ENCODE measurements at places on chromosomes 5 and 9.

DNA sequence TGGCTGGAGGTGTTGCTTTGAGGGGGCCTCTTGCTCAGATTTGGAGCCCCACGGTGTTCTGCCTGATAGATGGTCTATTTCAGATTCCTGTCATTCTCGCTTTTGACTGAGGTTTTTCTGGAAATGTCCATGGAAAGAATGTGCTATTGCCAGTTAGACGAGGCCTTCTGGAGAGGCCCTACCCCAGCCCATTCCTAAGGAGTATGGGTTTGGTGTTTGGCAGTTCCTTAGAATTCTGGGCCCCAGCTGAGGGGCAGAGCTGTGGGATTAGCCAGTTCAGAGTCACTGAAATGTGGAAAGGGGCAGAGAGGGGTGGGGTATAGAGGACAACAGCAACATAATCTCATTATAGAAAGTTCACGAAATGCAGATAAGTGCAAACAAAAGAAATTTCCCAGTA is 50.5 kb downstream of the GALNT10 start:
- DNase-seq, result no peak

DNA sequence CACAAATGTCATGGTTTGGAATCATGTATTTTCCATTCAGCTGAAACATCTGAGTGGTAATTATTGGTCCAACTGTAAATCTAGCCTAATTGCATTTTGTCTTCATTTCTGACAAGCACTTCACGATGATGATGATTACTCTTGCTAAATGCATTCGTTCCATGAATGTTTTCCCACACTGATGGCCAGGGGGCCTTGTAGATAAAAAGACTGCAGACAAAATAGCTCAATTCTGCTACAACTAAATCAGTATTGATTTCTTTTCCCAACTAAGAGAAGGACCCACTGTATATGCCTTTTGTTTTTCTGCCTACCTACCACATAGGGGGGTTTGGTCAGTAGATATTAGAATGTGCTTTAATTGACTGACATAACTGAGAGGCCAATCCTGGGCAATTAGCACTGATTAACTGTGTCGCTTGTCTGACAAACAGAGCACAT is 1351.3 kb upstream of the NUDT12 start:
- no peak for DNase-seq

DNA sequence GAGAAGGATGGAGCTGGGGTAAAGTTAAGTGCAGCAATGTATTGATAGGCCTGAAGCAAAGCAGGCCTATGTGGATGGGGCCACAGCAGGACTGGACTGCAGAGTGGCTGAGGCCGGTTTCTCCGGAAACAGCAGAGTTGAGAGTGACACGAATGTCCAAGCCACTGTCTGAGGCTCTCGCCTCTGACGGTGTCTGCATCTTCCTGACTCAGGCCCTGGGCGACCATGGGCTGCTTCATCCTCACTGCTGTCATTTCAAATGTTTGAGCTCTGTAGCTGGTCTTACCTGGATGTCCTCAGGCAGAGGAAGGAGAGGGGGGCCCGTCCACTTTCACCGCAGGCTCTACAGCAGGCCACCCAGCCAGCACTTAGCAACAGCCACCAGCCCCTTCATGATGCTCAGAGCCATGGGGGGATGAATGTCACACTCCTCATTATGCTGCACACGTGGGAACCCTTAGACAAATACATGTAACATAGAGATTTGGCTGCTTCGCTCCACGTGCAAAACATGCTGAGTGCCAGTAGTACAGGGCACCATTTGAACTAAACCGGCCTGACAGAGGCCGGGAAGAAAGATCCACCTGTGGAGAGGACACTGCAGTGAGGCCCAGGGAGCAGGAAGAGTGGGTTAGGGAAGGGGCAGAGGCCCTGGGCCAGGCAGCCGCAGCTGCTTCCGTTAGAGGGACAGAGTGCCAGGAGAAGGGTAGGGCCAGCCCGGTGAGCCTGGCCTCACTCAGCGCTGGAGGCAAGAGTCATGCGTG is 31.7 kb upstream of the NXNL2 start:
- DNase-seq, result no peak

DNA sequence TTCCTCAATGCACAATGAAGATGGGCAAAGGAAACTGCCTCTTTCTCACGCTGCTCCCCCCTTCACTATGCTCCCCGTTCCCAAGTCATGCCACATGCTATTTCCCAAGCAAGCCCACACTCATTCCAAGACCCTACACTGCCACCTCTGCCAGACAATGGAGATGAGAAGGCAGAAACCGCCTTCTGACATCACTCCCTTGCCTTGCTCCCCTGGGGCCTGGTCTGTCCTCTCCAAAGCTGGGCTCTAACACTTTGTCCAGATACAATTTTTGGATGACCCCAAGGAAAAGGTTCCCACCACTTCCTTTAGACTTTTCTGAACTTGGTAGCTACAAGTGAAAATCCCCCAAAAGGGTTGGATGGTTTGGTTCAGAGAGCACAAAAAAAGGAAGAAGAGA is 7.2 kb upstream of the ADRA1B start:
- no peak for DNase-seq

DNA sequence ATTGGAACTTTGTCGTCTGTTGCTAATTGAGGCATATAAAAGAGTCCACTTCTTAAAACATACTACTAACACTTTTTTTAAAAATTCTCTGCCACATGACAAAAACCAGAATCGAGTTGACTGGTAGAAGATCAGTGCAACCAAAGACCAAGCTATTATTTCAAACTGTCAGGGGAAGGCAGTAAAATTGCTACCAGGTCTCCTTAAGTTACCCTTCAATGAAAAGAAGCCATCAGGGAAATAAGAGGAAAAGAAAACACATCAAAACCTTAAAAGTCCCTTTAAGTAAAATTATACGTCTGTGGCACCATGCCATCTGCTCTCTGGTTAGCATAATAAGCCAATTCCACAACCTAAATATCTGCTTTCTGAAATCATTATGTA is 9.6 kb downstream of the ZNF608 start:
- DNase-seq, result no peak

DNA sequence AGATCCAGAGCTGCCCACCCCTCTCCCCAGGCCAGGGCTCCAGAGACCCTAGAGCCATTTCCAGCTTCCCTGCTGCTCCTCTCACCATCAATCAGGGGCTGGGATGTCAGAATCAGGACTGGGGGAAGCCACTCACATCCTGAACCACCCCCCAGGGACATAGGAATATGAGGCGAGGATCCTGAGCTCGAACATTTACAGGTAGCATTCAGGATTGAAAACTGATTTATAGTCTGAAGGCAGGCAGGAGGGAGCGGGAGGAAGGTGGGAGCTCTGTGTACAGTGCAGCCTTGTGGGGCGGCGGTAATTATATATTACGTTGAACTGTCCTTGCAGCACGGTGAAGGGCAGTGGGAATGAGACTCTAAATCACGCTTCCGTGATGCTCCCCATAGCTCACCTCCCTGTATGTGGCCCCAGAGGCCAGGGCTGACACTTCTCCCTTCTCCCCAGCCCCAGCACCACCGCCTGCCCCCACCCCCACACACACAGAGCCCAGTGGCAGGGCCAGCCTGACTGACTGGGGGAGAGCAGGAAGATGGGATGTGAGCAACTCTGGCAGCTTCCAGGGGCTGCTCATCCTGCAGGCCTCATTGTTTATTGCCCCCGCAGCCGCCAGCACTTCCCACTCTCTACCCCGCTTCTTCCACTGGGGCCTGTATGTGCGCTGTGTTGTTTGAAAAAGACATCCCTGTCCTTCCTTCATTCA is 76.0 kb upstream of the HSPA9 start:
- no peak for DNase-seq

DNA sequence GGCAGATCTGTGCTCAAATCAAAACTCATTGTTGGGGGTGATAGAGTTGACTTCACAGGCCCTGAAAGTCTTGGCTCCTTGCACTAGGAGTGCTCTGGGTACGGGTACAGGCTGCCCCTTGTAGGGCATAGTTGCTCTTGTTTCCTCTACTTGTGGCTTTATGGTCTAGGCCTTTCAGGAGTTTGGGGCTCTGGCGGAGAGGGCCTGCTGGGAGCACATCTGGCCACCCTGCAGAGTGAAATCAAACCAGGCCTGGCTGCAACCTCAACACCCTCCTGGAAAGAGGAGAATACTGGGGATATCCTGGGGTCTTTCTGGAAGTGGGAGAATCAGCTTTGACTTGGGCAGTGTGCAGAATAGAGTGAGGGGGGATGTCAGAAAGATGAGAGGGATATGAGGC is 1.5 kb downstream of the TGFBI start:
- DNase-seq, result no peak

- no peak for DNase-seq
Measured at GRCh38 chr5:154729613-154730012, 25.6 kb upstream of the LARP1 start.

DNA sequence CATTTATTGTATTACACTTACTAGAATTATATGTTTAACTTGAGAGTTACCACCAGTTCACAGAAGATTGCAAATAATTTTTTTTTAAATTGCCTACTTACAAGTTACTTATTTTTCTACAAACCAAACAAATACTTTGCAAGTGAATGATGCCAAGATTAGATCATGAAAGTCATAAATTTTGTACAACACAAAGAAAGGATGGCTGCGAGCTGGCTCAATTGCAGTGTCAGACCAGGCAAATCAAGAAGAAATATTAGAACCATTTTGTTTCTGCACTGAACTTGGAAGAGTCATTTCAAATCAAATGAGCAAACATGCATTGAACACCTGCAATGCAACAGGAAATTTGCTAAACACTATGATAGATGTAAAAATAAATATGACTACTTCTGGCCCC is 97.3 kb downstream of the PLCXD3 start:
- no peak for DNase-seq

- DNase-seq, result no peak
Measured at GRCh38 chr5:168244838-168245559, 46.4 kb upstream of the WWC1 start.

DNA sequence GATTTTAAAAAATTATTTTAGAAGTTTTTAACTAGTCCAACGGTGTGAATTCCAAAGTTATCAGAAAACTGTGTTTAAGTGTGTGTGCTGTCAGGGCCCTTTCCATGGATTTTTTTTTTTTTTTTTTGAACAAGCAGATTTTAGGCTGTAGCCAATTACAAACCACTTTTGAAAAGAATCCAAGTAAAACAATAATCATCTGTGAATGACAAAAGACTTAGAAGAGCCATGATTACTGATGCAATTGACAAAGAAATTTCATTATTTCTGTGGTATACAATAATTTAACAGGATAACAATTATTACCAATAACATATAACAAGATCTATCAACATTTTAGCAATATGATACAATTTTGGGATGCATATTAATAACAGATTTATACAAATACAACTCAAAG is 16.2 kb upstream of the PAIP1 start:
- no peak for DNase-seq

- DNase-seq, result no peak
Measured at GRCh38 chr5:54093081-54093492, 217.3 kb downstream of the ARL15 start.

DNA sequence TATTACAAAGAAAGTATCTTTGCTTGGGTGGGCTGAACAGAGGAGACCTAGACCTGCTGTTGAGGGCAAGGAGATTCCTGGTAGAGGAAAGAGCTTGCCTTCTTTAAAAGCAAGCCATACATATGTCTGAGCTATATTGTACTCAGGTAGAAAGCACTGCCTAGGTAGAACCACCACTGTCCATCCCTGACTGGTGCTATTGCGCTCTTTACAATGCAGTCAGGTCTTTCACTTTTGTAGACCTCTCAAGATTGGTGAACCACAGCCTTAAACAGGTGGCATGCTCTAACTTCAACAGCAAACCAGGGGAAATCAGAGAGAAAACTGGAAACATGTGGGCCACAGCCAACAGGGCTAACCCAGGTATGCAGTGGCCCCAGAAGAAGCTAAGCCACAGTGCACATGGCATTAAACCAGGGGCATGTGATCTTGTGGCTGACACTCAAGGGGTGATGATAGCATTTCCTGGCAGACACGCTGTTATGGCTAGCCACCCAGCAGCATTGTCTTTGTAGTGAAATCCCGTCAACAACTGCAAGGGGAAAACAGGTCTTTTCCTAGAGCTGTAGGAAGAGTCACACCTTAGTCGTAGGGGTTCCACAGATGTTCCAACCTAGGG is 253.9 kb upstream of the PCSK5 start:
- DNase-seq, result no peak

DNA sequence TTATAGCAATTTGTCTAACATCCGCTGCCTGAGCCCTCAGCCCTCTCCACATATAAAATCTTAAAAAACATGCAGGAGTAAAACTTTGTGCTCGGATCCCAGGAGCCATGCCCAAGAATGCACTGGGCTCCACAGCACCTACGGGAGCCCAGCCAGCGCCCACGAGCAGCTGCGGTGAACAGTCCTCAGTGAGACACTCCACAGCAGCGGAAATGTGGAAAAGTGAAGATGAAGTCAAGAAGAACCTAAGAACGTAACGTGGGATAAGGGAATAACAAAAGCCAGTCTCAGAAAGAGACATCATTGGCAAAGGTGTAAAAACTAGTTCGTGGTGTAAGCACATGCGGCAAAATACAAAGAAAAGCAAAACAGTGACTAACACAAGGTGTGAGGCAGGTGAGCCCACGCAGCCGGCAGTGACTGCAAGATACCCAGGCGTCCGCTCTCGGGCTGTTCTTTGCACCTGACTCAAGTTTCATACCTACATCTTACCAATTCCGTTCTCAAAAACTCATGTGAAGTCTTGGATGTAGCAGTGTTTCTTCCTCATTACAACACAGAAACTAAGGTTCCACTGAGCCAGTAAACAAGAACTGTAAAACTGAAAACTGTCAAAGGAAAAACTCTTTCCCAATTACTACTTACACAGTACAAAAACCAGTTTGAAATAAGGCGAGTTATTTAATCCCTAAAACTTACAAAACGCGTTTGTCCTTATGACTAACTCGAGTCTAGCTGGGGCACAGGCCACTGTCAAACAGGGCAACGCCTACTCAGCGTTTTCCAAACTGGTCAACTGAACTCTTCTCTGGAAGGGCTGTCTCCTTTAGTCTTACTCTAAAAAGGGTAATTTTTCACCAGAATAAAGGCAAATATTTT is 1.7 kb downstream of the CAMSAP1 start:
- peak; percentile 68 for DNase-seq

- DNase-seq, result no peak
Measured at GRCh38 chr5:60640901-60641300, 59.1 kb downstream of the DEPDC1B start.

DNA sequence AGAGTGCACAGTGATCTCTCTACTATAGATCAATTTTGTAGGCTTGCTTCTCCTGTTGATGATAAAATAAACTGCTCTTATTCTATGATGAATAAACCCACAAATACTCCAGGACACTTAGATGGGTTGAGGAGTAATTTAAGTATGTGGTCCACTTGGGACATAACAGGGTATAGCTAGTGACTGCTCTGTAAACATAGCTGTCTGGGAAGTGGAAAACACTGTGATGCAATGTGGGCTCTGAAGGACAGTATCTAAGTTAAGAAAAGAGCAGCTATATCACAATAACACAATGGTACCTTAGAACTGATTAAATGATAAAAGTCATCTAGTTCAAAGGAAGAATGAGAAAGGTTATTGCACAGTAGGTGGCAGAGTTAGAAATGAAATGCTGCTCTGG is 294.3 kb upstream of the HAPLN1 start:
- DNase-seq, result no peak

GRCh38 chr9:129840034-129840433 is 4.8 kb downstream of the USP20 start:
- DNase-seq, result no peak

GRCh38 chr9:4130166-4130565 is 169.7 kb downstream of the GLIS3 start:
- no peak for DNase-seq

- no peak for DNase-seq
Measured at GRCh38 chr5:74622122-74622521, 18.4 kb downstream of the ENC1 start.
